ENCODE measurements at places on chromosomes 5 and 9.

DNA sequence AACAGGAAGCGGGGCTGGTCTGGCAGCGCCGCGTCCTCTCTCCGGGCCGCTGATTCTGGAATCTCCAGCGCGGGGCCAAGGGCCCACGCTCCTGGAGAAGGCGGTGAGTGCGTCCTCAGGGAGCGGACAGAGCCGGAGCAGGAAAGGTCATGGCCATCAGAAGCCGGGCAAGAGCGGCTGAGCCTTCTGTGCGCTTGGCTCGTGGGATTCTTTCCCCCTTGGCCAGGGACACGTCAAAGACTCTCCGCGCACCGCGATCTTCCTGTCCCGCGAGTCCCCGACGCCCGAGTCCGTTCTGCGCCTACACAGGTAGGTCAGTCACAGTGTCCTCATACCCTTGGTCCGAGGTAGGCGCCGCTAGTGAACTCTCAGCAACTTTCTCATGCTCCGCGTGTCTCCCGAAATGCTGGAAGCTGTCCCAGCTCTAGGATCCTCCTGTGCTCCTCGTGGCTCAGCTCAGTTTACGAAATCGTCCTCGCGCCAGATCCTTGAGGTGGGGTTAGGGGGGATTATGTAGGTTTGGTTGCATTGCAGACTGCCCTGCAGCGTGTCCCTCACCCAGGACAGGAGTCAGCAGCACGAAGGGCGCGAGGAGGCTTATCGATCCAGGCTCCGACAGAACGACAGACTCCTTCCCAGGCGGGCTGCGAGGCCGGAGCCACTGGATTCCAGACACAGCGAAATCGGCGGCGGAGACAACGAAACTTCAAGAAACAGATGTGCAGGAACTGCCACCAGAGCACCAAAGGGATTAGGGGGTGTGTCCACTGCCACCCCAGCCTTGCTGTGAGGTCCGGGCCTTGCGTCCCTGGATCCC, 8.7 kb downstream of the LHX6 start:
- no peaks in the 10 kb centered on the region for H3K36me3 ChIP-seq
- peaks cover 88% of the 10 kb centered on the region for H3K27me3 ChIP-seq
- DNase-seq, result no peak
- H3K4me1 ChIP-seq, result peaks cover 20% of the 10 kb centered on the region
- H3K4me3 ChIP-seq, result peak overlapping the region; percentile 54

DNA sequence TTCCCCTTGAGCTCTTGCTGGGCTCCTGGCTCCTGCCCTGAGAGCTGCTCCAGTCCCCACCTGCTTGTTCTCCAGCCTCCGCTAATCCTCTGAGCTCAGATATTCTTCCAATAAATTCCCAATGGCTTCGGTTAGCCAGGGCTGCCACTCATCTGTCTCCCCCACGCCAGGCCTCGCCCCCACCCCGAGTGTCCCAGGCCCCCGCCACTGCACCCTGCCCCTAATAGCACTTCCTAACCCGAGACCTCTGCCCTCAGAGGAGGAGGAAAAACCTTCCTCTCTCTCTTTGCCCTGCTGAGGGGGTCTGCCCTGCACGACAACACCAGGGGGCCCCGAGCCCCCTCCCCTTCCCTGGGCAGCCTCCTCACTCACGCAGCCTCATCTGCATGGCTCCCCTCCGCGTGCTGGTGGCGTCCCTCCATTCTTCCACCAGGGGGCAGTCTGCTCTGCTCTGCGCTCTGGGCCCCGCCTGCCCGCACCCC, 5.4 kb upstream of the LCN15 start:
- peaks cover 15% of the 10 kb centered on the region for H3K27me3 ChIP-seq
- no peak overlapping the region for H3K4me3 ChIP-seq
- no peak overlapping the region for H3K27ac ChIP-seq
- peaks cover 3% of the 10 kb centered on the region for H3K36me3 ChIP-seq

DNA sequence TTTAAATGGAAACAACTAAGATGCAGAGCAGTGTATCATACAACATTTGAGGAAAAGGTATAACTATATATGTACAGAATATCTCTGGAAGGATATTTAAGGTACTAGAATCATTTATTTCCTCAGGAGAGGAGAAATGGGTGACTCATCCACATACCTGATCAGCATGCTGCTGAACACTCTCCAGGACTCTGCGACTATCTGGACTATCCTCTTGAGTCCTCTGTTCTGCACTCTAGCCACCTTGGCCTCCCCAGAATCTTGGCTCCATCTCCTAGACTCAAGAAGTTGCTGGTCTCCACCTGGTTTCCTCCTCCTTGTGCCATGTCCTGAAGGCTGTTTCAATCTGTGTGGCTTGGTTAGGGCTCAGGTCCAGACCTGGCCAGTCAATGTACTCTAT, 8.8 kb upstream of the PRDM6 start:
- no peak for DNase-seq
- H3K4me1 ChIP-seq, result no peaks in the 10 kb centered on the region
- no peaks in the 10 kb centered on the region for H3K36me3 ChIP-seq

- H3K4me1 ChIP-seq, result no peaks in the 10 kb centered on the region
- H3K27me3 ChIP-seq, result peaks cover 2% of the 10 kb centered on the region
- DNase-seq, result no peak
- H3K36me3 ChIP-seq, result no peaks in the 10 kb centered on the region
These were observed 86.0 kb downstream of the BRINP1 start for GRCh38 chr9:119283078-119283794.

GRCh38 chr5:57795203-57795602, 312.6 kb upstream of the ACTBL2 start:
- no peak for DNase-seq
- H3K27me3 ChIP-seq, result peaks cover 2% of the 10 kb centered on the region
- H3K4me1 ChIP-seq, result peaks cover 1% of the 10 kb centered on the region
- no peaks in the 10 kb centered on the region for H3K36me3 ChIP-seq
- no peak overlapping the region for H3K27ac ChIP-seq
- no peak overlapping the region for H3K4me3 ChIP-seq

Data from activated naive CD8-positive, alpha-beta T cell treated with anti-CD3 and anti-CD28 coated beads, Interleukin-2, amount 50 U/mL, for 24 hours (primary cell).